Activated CD8-positive, alpha-beta memory T cell treated with anti-CD3 and anti-CD28 coated beads for 48 hours (primary cell): ENCODE measurements at places on chromosomes 6 and 20.
A peak's percentile ranks its signal among the peaks of the same experiment; 100 is the strongest.

GRCh38 chr6:73964241-73964854 is 268.3 kb downstream of the CD109 start:
- no peak for DNase-seq

DNA sequence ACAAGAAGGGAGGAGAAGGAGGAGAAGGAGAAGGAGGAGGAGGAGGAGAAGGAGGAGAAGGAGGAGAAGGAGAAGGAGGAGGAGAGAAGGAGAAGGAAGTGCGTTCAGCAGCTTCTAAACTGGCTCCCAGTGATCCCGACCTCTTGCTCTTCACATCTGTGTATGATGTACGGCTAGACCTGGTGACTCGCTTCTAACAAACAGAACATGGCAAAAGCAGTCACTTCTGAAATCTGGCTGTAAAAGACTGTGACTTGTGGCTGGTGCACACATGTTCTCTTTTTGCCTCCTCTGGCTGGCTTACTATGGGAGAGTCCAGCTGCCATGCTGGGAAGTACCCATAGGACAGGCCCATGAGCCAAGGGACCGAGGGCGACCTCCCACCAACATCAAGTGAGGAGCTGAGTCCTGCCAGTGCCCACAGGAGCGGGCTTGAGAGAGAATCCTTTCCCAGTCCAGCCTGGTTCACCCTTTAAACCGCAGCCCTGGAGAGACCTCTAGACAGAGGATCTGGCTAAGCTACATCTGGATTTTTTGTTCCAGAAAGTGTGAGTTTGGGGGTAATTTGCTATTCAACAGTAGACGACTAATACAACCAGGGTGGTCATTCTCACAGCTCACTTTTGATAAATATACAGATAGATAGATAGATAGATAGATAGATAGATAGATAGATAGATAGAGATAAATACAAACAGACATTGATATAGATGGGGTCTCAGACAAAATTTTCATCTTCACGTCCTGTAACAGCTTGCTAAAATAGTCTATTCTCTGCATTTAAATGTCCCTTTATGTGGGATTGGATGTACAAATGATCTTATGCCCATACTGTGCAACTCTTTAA is 42.3 kb downstream of the RPP40 start:
- DNase-seq = no peak

DNA sequence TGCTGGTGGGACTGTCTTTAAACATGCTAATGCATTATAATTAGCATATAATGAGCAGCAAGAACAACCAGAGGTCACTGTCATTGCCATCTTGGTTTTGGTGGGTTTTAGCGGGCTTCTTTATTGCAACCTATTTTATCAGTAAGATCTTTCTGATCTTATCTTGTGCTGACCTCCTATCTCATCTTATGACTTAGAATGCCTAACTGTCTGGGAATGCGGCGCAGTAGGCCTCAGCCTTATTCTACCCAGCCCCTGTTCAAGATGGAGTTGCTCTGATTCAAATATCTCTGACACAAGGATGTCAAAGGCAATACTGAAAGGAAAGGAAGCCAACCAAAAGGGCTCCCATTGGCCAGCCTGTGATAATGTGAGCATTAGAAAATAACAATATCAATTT is 29.8 kb upstream of the SEC63 start:
- DNase-seq = no peak

- no peak for DNase-seq
Observed at GRCh38 chr20:49804364-49804763, 8.3 kb upstream of the SLC9A8 start.

DNA sequence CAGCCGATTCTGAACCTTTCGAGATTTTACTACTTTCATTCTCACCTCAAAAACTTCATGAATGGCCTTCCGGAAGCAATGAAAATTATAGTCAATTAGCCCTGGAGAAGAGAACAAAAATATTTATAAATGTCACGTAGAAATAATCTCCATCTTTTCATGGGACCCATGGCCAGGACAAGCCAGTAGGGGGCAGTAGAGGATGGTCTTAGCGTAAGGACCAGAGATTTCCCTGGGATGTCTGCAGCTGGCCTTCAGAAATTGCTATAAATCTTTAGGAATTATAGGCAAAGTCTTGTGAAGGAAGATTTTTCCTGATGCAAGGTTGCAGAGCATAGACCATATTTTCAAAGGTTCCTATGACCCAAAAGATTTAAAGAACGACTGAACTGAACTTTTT is 15.6 kb upstream of the UBE2J1 start:
- peak; percentile 48 for DNase-seq

- no peak for DNase-seq
Observed at GRCh38 chr20:2603816-2604505, 48.5 kb upstream of the NOP56 start.

DNA sequence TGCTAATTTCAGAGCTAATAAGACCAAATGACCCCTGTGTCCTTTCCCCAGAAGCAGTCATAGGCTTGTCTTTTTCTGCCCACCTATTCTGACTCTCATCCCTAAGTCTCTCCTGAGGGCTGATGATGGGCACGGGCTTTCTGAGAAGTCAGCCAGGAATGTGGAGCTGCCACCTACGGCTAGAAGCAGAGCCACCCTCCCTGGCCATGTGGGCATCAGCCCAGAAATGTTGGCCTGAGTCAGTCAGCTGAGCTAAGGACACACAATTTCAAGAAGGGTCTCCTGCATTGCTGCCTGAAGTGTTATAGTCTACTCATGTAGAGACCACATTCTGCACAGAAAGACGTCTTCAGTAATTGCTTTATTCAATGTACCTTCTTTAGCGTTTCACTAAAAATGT is 17.1 kb downstream of the MYLIP start:
- DNase-seq = no peak

GRCh38 chr20:58646257-58646656 is 4.8 kb upstream of the STX16 start:
- DNase-seq = no peak

DNA sequence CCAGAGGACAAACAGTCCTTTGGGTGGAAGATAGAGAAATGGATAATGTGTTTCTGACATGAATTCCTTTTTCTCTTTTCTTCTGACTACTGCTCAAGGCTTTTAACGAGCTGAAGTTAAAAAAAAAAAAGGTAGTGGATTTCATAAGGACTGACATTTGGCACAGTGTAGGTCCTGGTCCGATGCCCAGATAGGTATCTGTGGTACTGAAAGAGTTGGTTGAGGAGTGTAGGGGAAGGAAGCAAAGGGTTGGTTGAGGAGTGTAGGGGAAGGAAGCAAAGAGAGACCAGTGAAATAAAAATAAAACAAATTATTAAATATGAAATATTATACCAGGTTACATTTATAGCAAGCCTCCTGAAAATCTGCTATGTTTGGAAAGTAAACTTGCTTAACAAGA is 11.8 kb downstream of the UTRN start:
- no peak for DNase-seq

DNA sequence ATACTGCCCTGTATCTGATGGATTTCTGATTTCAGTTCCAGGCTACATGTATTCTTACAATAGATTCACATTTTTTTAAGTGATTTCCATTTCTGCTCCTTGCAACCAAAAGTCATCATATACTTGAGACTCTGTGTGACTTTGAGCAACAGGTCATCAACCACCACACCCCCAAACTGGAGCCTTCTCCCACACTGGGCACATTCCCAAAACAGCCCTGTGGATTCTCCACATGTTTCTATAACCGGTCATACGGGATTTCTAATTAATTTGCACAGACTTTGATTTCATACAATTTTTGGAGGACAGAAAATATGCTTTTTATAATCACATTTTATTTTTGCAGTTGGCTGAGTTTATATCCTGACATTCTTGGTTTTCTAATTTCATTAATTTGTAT is 317.2 kb upstream of the ID4 start:
- no peak for DNase-seq

- no peak for DNase-seq
Observed at GRCh38 chr6:43226192-43226851, 3.0 kb downstream of the DNPH1 start.
